ENCODE measurements at places on chromosomes 1 and 21.

GRCh38 chr1:29631361-29631760 lies 395.0 kb downstream of the PTPRU start:
- no peak for DNase-seq

GRCh38 chr1:181366910-181367309 lies 116.4 kb upstream of the CACNA1E start:
- DNase-seq: no peak

- DNase-seq: no peak
These were observed 363.6 kb upstream of the VAMP3 start for GRCh38 chr1:7407544-7407895.

- no peak for DNase-seq
These were observed 1485.9 kb downstream of the PLA2G4A start for GRCh38 chr1:188314557-188315137.

GRCh38 chr1:209218981-209219380 lies 364.5 kb upstream of the CAMK1G start:
- no peak for DNase-seq

DNA sequence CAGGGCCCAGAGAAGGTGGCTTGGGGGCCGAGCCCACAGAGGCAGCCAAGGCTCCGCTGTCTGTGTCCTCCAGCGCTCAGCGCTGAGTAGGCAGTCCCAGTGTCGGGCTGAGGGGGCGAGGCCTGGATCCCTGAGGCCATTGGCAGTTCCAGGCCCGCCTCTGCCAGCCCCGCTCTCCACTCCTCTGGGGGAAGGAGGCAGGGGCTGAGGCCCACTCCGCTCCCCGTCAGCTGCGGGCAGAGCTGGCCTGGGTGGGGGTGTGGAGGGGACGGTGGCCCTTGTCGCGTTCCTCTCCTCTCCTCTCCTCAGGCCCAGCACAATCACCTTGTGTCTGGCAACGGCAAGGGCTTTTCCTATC lies 132.8 kb downstream of the CASZ1 start:
- no peak for DNase-seq

DNA sequence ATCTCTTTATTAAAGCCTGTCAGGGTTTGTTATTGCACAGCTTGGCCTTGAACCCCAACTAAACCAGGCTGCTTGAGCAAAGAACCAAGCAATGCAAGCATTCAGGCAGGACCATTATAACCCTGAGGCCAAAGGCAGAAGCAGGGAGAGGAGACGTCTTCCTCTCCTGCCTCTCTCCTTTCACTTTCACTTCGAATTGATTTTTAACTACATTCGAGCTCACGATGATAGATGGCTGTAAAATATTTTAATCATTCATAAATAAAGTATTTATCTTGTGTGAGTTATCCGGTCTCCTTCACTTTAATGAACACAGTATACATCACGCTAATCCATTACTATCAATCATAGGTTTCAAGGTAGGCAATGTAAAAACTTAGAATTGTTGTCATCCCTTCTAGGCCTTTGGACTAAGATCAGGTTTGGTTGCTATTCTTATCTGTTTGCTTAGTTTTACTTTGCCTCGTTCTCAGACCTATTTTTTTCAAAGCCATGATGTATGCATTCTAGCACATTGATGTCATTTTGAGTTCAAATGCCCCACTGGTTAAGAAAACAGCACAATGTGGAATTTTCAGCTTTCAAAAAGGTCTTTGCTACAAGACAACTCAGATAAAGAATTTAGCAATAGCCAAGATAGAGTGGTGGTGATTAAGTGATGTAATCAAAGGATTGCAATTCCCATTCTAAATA lies 480.2 kb upstream of the RUNX1 start:
- DNase-seq: peak; percentile 22

- DNase-seq: no peak
These were observed 120.5 kb downstream of the TMEM53 start for GRCh38 chr1:44553771-44554170.
